Fibroblast of villous mesenchyme (primary cell): ENCODE measurements at places on chromosomes 2 and 18.

DNA sequence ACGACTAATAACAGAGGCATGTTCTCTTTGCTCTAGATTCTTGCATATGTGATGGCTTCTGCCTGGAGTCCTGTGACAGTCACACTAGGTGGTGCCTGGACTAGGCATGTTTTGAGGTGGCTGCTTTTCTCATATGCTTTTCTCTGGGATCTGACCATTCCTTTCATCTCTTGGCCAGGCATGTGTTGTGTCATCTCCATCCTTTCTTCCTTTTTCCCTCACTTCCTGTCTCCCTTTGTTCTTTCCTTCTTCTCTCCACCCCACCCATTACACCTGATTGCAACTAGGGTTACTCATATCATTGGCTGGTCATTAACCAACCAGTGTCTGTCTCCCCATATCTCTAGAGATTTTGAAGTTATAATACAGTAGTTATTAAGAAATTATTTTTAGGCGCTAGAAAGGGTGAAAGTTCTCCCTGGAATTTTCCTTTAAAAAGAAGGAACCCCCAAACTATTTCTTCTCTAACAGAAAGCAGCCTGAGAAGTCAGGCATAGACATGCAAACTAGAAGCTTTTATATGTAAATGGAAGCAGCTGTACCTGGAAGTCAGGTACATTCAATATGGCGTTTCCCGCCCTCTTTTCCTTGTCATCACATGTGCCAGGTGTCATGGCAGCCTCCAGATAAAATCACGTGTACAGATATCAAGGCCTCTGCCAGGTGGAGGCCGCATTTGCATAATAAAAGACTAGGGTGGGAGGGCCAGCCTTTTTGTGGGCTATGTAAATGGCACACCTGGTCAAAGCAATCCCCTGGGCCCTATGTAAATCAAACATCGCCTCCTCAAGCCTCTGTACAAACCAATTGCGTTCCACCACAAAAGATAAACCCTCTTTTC, 220.4 kb upstream of the MEX3C start:
- no peak for DNase-seq

- DNase-seq = no peak
Observed at GRCh38 chr2:165889158-165889557, 64.4 kb downstream of the TTC21B start.

DNA sequence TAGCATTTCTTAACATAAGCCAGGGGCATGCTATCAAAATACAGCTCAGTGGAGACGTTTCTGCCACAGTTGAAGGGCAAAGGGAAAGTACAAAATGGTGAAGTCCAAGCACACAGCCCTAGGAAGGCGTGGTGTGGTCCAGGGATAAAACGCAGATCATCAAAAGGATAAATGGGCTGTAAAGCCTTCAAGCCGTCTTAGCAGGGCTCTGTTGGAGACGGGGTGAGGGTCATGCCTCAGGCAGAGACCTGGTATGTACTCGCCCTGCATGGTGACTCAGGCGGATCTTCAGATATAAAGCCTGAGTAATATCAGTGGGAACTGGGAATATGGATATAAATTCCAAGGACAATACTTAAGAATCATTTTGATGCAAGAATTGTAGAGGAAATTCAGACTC, 61.2 kb downstream of the NGEF start:
- peak; percentile 56 for DNase-seq

GRCh38 chr18:28005164-28005563, 171.8 kb downstream of the CDH2 start:
- DNase-seq = no peak

GRCh38 chr2:181389524-181389923, 67.7 kb upstream of the ITGA4 start:
- DNase-seq = no peak

GRCh38 chr2:35416391-35417140, 939.0 kb upstream of the CRIM1 start:
- DNase-seq = no peak

- DNase-seq = no peak
Observed at GRCh38 chr2:178478130-178478438, 316 bp downstream of the FKBP7 start.

DNA sequence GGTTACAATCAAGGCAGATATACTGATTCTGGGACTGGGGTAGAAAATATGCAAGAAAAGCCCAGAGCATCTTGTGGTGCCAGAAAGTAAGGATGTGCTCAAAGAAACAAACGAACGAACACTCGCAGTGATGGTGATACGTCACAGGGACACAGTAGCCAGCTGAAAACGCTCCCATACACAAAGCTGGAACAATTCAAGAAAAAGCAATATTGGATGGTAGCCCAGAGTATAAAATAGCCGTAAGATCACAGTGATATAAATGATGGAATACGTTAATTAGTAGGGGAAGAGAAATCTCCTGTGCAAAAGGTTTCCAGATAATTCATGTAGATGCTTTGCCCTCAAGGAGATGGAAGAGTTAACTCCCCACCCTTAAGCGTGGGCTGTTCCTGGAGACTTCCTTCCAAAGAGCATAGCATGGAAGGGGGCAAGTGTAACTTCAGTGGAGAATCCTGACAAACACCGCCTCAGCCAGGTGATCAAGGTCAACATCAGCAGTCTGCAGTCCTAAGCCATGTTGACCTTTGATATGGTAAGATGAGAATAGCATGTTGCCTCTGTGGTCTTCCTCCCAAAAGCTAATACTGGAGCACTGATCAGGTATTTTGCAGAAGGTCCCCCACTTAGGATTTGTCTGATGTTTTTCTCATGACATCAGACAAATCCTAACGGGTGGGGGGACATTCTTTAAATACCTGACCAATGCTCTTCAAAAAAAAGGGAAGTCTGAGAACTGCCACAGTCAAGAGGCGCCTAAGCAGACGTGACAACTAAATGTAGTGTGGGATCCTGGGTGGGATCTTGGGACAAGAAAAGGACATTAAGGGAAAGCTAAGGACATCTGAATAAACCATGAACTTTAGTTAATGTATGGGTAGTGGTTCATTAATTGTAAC, 99.0 kb downstream of the NCK2 start:
- DNase-seq = no peak

DNA sequence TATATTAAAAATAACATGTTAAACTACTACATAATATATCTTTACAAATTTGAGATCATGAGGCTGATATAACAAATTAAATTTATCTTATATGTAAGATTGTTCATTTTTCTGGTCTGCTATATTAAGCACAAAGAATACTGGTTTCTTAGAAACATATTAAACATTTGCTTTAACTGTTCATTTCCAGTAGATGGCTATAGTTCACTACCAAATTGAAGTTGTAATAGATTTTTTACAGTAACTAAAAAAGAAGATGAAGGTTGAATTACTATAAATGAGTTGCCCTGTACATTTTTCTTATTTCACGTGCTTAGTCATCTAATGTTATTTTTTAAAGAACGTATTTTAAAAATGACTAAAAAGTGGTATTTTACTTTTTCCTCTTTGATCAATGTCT, 57.0 kb downstream of the ZNF407 start:
- DNase-seq = no peak

DNA sequence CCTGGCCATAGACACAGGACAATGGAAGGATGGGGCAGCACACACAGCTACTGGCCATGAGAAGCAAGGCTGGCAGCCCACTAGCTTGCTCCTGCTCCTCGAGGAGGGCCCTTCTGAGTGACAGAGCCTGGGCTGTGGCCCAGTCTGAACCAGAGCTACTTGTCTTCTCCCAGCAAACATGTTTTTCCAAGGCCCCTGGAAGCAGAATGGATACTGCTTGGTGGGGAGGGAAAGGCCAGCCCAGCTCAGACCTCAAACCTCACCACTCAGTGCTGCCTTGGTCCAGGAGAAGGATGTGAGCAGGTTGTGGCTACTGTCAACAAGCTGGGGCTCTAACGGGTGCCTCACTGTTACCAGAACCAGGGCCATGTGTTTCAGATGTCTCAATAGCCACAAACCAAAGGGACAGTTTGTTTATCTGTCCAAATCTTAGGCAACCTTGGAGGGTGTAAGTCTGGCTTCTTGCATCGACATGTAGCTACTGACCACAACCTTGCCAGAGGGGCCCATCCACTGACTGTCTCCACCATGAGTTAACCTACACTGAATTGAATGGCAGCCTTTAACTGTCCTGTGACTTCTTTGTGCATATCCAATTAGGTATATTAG, 98.6 kb downstream of the TGFA start:
- DNase-seq = no peak

GRCh38 chr18:12989397-12990122, 1.6 kb upstream of the CEP192 start:
- DNase-seq = no peak

- peak; percentile 55 for DNase-seq
Observed at GRCh38 chr2:12262681-12263436, 453.9 kb upstream of the TRIB2 start.

DNA sequence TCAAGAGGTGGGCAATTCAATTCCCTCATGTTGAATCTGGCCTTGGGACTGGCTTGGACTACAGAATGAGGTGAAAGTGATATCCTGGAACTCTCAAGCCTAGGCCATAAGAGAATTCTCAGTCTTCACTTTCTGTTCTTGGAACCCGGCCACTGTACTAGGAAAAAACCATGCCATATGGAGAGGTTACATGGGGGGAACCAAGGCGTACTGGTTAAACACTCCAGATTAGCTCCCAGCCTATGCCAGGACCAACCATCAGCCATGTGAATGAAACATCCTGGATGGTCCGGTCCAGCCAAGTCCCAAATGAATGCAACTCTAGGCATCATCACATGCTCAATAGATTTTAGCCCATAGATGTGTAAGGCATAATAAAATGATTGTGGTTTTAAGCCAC, 56.4 kb downstream of the ZNF385B start:
- DNase-seq = no peak

- peak; percentile 1 for DNase-seq
Observed at GRCh38 chr18:38957736-38958135, 1392.1 kb upstream of the CELF4 start.

- DNase-seq = no peak
Observed at GRCh38 chr2:101089419-101089818, 61.8 kb downstream of the TBC1D8 start.

- DNase-seq = peak; percentile 55
Observed at GRCh38 chr2:158024288-158024898, 77.3 kb upstream of the UPP2 start.

GRCh38 chr2:162196638-162197037, 44.6 kb upstream of the GCG start:
- no peak for DNase-seq

- peak; percentile 88 for DNase-seq
Observed at GRCh38 chr2:205848601-205849000, 166.3 kb downstream of the NRP2 start.

- DNase-seq = no peak
Observed at GRCh38 chr18:76359909-76360308, 135.1 kb downstream of the ZNF516 start.

DNA sequence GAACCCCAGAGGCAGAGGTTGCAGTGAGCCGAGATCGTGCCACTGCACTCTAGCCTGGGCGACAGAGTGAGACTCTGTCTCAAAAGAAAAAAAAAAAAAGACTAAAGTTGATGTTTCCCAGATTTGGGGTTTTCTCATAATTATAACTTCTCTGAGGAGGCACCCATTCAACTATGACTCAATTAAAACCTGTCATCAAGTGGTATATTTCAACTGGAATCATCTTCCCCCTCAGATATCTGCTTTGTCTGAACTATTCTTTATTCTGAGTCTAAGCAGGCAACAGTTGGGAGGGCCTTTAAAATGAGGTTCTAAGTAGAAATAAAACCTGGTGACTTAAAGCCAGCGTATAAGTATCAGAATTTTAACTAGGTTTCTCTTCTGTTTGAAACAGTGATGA, 88.5 kb downstream of the PTRHD1 start:
- DNase-seq = no peak

DNA sequence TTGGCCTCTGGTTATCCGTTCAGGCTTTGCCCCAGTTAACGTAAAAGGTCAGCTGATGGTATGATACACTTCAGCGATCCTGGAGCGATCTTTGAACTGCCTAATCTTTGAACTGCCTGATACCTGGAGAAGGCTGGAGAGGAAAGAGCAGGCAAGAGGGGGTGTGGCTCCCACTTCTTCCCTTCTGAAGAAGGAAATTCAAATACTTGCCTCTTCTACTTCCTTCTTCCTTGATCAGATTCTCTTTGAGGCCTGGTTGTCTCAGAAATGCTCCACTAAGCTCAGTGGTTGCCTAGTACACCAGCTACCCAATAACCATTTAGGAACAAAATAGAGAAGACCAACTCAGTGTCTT, 619 bp downstream of the GALM start:
- peak; percentile 27 for DNase-seq

GRCh38 chr2:126890551-126891450, 7.9 kb upstream of the TEX51 start:
- no peak for DNase-seq

DNA sequence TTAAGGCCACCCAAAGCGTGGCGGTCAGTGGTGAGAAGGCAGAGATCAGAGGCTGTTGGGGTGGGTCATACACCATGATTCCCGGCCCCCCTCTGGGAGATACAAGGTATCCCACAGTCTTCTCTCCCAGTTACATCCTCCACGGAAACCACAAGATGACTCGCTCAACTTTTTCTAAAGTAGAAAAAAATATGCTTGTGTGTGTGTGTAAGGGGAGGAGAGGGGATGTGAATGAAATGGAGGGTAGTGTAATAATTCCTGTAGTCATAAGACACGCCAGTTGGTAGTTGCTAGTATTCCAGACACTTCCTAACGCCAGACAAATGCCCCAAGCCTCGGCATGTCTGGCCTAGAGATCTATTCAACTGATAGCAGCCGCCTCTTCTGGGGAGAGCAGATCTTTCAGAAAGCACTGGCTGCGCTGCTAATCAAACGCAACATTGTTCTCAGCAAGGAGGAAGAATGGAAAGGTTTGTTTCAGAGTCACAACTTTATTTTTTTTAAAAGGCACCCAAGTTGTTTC, 143.5 kb downstream of the TGIF1 start:
- peak; percentile 96 for DNase-seq

GRCh38 chr2:20496076-20496872, 49.4 kb downstream of the RHOB start:
- peak; percentile 49 for DNase-seq

GRCh38 chr2:1584051-1584531, 160.2 kb downstream of the PXDN start:
- DNase-seq = no peak

GRCh38 chr2:80852079-80852807, 547.7 kb upstream of the LRRTM1 start:
- no peak for DNase-seq

DNA sequence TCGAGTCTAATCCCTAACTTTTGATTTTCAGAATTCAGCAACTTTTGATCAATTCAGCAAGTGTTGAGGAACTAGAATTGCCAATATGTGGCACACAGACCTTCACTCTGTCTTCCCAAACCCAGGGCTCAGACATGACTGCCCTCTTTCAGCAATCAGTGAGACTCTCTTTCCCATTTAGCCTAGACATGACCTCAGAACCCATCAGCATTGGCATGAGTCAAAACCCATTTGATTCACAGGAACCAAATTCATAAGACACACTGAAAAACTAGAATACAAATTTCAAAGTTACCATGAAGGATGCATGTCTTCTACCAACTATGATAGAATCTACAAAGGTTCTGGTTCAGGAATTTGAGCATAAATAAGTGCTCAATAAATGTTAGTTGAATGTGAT, 113.6 kb upstream of the MAP3K20 start:
- DNase-seq = no peak

- peak; percentile 45 for DNase-seq
Observed at GRCh38 chr2:84741182-84741822, 139.6 kb downstream of the TRABD2A start.
